Esophagus squamous epithelium (tissue), 5 donors: ENCODE measurements at places on chromosomes 1 and 21. TPM values are rescaled to one million over a fixed set of nuclear protein-coding genes. Genes with fewer than 3 reads are reported as not detected.

DNA sequence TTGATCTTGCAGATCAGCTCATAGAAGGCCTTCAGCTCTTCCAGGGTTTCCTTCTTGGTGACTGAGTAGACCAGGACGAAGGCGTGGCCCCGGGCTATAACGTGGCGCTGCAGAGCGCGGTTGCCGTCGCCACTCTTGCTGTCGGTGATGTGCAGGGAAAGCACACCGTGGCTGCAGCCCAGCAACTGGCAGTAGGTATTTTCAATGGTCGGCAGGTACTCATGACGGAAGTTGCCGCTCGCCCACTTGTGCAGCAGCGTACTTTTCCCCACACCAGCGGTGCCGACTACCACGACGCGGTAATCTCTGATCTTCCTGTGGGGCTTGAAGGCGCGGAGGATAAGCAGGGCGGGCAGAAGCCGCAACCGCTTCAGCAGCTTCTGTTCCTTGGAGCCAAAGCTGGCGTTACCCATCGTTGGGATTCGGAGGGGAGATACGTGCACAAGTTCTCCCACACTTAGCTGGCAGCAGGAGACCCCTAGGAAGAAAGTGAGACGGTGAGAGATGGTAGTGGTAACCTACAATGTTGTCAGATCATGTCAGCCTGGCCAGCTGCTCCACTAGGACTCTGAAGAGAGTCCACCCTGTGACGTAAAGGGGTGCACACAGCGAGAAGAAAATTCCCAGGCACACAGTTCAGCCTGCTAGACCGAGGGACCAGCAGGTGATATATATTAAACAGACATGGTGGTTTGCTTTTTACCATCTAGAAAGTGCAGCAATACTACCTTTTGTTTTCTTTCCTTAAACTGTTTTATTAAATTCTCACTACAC, 3.4 kb downstream of the DIRAS3 start:
- peaks cover 11% of the 10 kb centered on the region for H3K4me1 ChIP-seq
- no peak for DNase-seq
- H3K27me3 ChIP-seq, result peaks cover 6% of the 10 kb centered on the region
- no peak overlapping the region for H3K4me3 ChIP-seq
- no peaks in the 10 kb centered on the region for H3K36me3 ChIP-seq
- no peak overlapping the region for H3K27ac ChIP-seq

GRCh38 chr1:34354367-34354766, 177.7 kb downstream of the C1orf94 start:
- H3K36me3 ChIP-seq, result no peaks in the 10 kb centered on the region
- H3K4me3 ChIP-seq, result no peak overlapping the region
- DNase-seq, result no peak
- H3K27me3 ChIP-seq, result no peaks in the 10 kb centered on the region
- H3K27ac ChIP-seq, result no peak overlapping the region

The HSPA6 gene
- total RNA-seq, result 3.9 TPM

The WLS gene
- total RNA-seq, result 87.8 TPM

The RGSL1 gene
- 0.61 TPM for total RNA-seq

The CELF3 gene
- not detected for total RNA-seq
